ENCODE measurements at places on chromosomes 12 and 14.

DNA sequence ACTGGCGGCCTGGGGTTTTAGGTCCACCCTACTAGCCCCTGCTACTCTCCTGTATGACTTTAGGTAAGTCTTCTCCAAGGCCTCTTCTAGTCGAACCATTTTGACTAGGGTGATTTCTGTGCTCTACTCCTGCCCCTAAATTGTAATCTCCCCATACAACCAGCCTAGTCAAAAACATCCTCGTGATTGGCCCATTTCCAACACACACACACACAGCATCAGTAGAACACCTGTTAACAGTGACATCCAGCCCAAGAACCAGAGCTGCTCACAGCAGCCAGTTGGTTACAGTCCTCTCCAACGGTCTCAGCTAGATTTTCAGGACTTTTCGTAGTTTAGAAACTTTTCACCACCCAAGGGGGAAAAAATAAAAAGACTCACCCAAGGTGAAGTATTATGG is 30.9 kb downstream of the NT5DC3 start:
- peak; percentile 15 for DNase-seq

- no peak for DNase-seq
Measured at GRCh38 chr14:36014236-36014635, 162.3 kb downstream of the PTCSC3 start.

DNA sequence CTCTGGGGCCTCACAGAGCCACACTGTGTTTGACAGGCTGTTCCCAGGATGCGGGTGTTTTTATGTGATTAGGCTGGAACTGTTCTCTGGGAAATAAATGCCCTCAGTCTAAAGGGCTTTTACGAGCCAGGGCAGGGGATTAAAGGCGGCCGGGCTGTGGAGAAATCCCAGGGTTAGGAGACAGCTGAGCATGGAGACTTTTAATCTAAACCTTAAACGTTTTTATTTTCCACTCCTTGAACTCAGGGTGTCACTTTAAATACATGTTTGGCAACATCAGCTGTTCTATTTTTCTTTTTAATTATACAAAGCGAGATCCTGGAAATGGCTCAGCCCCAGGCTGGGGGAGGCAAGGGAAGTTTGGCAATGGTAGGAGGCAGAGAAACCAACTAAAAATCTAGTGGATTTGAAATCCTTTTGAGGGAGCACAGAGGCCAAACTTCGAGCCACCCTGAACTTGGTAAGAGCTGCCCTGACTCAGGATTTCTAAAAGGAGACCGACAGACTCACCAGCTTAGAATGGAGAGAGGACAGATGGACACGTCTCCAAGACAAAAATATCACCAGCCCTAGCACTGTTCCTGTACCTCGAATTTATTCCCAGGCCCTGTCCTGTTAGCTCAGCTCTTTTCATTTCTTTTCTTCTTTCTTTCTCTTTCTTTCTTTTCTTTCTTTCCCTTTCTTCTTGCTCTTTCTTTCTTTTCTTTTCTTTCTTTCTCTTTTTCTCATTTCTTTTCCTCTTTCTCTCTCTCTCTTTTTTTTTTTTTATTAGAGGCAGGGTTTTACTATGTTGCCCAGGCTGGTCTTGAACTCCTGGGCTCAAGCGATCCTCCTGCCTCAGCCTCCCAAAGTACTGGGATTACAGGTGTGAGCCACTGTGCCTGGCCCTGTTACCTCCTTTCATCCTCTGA is 15.8 kb upstream of the ORAI1 start:
- no peak for DNase-seq

GRCh38 chr14:23237772-23238594 is at the start of gene RNF212B:
Gene RNF212B, plus strand, starts transcription at chr14:23237936. Its CDS starts 2,410 bp downstream, at chr14:23240346.
- peak; percentile 88 for DNase-seq

DNA sequence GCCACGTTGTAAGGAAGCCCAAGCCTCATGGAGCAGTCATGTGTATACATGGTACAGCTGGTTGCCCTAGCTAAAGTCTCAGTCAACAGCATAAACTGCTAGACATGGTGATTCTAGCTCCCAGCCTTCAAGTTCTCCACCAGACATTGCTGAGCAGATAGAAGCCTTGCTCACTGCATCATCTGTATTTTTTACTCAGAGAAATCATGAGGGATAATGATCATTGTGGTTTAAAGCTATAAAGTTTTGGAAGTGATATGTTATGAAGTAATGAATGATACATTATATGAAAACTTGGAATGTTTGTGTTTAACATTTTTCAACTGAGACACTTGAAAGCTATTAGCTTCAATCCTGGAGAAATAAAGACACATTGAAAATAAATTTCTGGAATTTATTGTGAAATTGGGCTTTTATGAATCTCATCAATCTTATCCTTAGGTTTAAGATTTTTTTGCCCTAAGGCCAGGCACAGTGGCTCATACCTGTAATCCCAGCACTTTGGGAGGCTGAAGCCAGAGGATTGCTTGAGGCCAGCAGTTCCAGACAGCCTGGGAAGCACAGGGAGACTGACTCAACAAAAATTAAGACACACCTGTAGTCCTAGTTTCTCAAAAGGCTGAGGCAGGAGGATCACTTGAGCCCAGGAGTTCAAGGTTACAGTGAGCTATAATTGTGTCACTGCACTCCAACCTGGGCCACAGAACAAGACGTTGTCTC is 5.6 kb upstream of the NFATC4 start:
- DNase-seq, result no peak

GRCh38 chr12:5441497-5442236 is 9.8 kb downstream of the NTF3 start:
- no peak for DNase-seq

DNA sequence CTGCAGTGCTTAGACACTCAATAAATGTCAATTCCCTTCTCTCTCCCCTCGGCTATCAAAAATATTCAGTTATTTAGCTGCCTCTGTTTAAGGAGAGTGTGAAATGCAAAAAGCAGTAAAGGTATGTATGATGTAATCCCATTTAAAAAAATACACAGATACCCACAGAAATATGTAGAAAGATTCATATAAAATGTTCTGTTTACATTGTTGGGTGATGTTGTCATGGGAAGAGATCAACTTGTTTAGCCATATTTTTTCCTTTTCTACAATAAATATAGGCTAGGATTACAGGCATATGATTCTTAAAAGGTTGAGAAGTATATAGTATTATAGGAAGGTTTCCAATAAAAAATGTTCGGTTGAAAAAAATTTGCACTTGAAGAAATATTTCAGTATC is 7.8 kb downstream of the PPP2R3C start:
- DNase-seq, result no peak

DNA sequence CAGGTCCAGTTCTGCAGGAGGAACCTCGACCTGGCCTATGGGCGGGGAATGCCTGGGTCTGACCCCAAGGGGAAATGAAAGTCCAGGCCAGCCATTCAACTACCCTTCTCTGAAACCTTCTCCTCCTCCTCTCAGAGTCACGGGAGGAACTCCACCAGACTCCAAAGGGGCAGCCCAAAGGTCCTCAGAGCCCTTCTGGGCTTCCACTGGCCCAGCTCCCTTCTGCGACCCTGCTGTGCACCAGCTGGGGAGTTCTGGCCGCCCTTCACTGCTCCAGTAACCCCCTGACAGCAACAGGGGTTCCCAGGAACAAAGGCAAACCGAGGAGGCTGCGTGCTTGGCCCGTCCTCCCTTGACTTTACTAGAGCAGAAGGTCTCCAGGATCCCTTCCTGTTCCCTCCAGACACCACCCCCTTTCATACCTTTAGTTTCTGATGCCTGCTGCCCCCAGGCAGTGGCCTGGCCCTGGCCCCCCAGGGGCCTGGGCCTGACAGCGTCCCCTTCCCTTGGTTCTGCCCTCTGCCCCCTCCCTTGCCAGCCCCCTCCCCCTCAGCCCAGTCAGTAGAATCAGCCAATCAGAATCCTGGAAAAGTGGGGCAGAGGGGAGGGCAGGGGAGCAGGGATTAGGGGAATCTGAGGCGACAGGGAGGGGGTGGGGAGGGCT is 850 bp upstream of the ZNF385A start:
- no peak for DNase-seq

- peak; percentile 50 for DNase-seq
Measured at GRCh38 chr12:109720152-109720856, 6.7 kb downstream of the FAM222A start.

GRCh38 chr12:106892075-106892474 is 63.6 kb upstream of the TMEM263 start:
- DNase-seq, result no peak

GRCh38 chr12:1518591-1519516 is 75.5 kb downstream of the FBXL14 start:
- DNase-seq, result peak; percentile 39

Measured in NCI-H1105 (cell line).